Stimulated activated CD4-positive, alpha-beta T cell treated with anti-CD3 and anti-CD28 coated beads, Interleukin-15, amount 100 ng/mL, for 1 hour (primary cell): ENCODE measurements at places on chromosomes 12 and 14.

- DNase-seq, result no peak
These were observed 8.0 kb downstream of the GLIPR1 start for GRCh38 chr12:75488553-75488952.

GRCh38 chr12:93339695-93340094 is 38.0 kb upstream of the NUDT4 start:
- DNase-seq, result no peak

DNA sequence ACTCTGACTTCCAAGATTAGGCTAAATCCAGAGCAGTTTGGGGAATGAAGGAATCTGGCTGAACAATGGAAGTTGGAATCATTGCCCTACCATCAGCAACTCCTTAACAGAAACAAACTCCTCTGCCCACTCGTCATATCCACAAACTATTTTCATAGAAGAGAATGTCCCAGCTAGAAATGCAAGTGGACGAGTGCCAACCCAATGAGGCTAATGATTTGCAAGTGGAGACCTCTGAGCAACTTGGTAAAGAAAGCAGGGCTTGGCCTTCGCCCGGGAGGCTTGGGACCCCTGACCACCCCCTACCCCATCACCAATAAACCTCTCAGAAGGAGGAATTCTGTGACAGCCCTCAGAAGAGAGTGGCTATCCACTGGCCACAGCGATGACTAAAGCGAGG is 40.0 kb upstream of the DDX11 start:
- no peak for DNase-seq

GRCh38 chr12:64265839-64266238 is 43.7 kb upstream of the KICS2 start:
- no peak for DNase-seq

GRCh38 chr12:20024194-20024593 is 344.1 kb upstream of the PDE3A start:
- DNase-seq, result no peak
